ENCODE measurements at places on chromosomes 7 and 10.

- no peak for DNase-seq
Measured at GRCh38 chr10:55793024-55793423, 568.0 kb downstream of the ZWINT start.

- peak; percentile 49 for DNase-seq
Measured at GRCh38 chr10:12214763-12215218, 18.8 kb downstream of the CDC123 start.

GRCh38 chr10:62244785-62245467 is 23.7 kb downstream of the RTKN2 start:
- DNase-seq: peak; percentile 43

GRCh38 chr7:151679881-151680612 is 160.4 kb upstream of the RHEB start:
- no peak for DNase-seq

DNA sequence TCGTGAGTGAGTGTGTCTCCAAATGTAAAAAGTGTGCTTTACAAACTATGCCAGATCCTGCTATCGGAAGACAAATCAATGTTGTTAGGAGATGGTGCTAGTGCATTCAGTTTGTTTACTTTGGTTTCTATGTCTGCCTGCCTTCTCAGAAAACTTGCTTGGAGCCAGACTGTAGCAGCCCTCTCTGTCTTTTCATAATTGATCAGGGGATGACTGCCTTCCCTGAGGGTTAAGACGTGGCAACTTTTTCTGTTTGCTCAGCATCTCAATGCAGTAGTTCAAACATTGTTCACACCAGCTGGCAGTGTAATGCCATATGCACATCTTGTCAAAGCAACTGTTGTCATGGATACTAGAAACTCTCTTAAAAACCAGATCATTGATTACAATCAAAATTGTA is 118.5 kb downstream of the FOXP2 start:
- no peak for DNase-seq

GRCh38 chr7:80439894-80440821 is 71.7 kb downstream of the GNAT3 start:
- no peak for DNase-seq

- no peak for DNase-seq
Measured at GRCh38 chr7:37089972-37090371, 358.7 kb downstream of the ELMO1 start.

- DNase-seq: no peak
Measured at GRCh38 chr10:116132780-116133399, 140.1 kb downstream of the GFRA1 start.
